Heart left ventricle (tissue), 16 donors: ENCODE measurements at places on chromosomes 12 and 14.

- DNase-seq: no peak
- H3K27ac ChIP-seq: no peak overlapping the region
- H3K4me1 ChIP-seq: no peaks in the 10 kb centered on the region
- H3K4me3 ChIP-seq: no peak overlapping the region
Measured at GRCh38 chr12:30613119-30613830, 82.4 kb downstream of the IPO8 start.

- DNase-seq: no peak
- no peaks in the 10 kb centered on the region for H3K4me1 ChIP-seq
- no peak overlapping the region for H3K4me3 ChIP-seq
- H3K27ac ChIP-seq: no peak overlapping the region
Measured at GRCh38 chr12:28936221-28936620, 212.9 kb upstream of the FAR2 start.

DNA sequence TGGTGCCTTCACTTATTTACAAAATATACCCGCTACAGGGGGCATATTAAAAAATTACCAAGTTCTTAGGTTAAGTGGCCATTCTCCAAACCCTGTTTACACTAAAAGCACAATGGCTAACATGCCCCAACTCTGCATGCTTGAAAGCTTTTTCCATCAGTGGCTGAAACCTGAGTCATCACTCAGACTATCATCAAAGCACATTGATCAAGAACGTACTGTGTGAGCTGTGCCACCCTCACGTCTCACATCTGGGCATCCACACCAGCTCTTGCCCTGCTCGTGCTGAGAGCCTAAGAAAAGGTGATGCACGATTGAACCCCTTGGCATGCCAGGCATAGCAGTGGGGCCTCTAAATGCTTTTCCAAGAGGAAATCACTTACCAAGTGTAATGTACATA, 13.2 kb downstream of the AQP6 start:
- no peak overlapping the region for H3K4me3 ChIP-seq
- no peaks in the 10 kb centered on the region for H3K27me3 ChIP-seq

GRCh38 chr12:47711448-47711847, 5.6 kb upstream of the RPAP3 start:
- no peak for DNase-seq
- H3K4me3 ChIP-seq: no peak overlapping the region
- peaks cover 16% of the 10 kb centered on the region for H3K4me1 ChIP-seq
- no peaks in the 10 kb centered on the region for H3K27me3 ChIP-seq
- H3K36me3 ChIP-seq: no peaks in the 10 kb centered on the region

DNA sequence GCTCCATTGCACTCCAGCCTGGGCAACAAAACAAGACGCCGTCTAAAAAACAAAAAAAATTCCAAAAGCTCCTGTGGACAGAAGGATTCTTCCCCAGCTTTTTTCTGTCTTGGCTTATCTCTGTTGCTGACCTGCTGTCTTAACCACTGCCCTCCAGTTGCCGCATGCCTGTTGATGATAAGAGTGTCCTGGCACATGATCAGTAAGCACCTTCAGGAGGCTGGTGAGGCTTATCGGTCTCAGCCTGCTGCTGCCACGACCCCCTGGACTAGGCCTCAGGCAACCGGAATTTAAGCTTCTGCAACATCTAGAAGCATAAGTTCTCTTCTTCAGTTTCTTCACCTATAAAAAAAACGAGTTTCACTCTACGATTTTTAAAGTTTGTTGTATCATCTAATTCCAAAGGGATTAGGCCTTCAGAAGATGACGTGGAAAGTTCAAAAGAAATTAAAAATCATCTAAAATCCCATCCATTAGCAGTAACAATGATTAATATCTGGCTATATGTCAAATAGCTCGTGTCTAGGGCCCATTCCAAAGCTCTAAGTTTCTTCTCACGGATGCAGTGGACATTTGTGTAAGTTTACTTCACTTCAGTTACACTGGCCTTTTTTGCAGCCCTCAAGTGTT, 46.4 kb downstream of the RESF1 start:
- no peak for DNase-seq
- no peak overlapping the region for H3K4me3 ChIP-seq
- no peak overlapping the region for H3K27ac ChIP-seq
- H3K4me1 ChIP-seq: peaks cover 9% of the 10 kb centered on the region
- no peaks in the 10 kb centered on the region for H3K27me3 ChIP-seq

- no peak overlapping the region for H3K27ac ChIP-seq
- no peak overlapping the region for H3K4me3 ChIP-seq
- no peak for DNase-seq
- H3K36me3 ChIP-seq: no peaks in the 10 kb centered on the region
- no peaks in the 10 kb centered on the region for H3K4me1 ChIP-seq
Measured at GRCh38 chr14:90558983-90559590, 162.3 kb downstream of the CALM1 start.
